M059J (cell line): ENCODE measurements at places on chromosomes 6 and 20.
A peak's percentile ranks its signal among the peaks of the same experiment; 100 is the strongest.

DNA sequence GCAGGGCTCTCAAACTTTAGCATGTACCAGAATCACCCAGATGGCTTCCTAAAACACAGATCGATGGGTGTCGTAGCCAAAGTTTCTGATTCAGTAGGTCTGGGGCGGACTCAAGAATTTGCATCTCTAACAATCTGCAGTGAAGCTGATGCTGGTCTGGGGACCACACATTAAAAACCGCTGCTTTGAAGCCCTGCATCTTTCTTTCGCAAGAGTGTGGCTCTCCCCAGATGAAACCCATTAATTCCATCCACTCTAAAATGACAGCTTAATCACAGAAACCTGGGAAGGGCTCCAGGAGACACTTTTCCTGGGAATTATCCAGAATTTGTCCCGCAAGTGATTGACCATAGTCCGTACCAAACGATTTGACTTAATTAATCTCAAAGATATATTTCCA is 319.8 kb upstream of the PLCB4 start:
- peak; percentile 40 for DNase-seq

- DNase-seq = peak; percentile 43
Measured at GRCh38 chr6:140548366-140548765, 1173.9 kb upstream of the CITED2 start.

DNA sequence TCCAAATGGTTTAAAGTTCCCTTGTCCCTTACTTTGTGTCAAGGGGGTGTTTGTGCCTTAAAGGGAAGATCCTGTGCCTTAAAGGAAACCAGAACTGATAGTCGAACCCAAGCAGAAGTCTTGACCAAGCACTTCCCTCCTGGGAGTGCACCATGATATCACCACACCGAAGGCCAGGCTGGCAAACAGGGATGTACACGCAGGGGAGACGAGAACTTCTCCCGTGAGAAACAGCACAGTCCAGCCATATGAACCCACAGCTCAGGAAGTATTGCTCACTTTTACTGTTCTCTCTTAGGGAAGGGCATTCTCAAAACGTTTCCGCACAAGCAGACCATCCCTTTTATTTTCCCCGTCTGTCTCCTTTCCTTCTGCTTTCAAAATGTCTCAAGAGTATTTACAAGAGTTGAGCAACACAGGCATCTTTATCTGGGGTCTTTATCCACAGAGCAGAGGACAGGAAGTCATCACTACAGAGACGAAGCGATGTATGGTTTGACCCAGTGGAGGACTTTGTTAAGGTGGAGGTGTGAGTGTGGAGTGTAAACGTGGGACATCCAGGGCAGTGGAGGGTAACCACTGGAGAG is 12.8 kb upstream of the SERPINB1 start:
- no peak for DNase-seq

DNA sequence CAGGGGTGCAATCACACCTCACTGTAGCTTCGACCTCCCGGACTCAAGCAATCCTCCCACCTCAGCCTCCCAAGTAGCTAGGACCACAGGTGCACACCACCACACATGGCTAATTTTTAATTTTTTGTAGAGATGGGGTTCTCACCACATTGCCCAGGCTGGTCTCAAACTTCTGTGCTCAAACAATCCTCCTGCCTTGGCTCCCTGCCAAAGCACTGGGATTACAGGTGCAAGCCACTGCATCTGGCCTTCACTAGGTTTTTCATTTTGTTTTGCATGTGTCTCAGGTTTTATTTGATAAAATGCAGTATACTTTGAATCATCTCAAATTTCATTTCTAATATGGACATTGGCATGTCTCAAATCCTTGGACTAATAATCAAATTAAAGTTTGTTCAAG is 98.7 kb downstream of the SLC16A10 start:
- DNase-seq = no peak

- peak; percentile 10 for DNase-seq
Measured at GRCh38 chr6:123965894-123966293, 162.2 kb downstream of the NKAIN2 start.

DNA sequence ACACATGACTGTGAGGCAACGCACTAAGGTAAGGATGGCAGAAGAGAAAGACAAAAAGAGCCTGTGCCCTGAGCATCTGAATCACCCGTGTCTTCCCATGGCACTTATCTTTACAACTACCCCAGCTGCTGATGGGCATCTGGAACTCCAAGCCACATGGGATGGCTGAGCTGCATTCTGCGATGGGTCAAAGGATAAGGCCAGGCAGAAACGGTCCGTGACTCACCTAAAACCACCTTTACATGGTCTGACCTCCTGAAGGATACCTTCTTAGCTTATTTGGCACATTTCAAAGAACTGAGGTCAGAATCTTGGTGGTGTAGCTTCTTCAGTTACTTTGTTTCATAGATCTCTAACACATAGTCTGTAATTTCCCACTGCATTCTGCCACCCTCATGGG is 99.7 kb downstream of the DNAH8 start:
- DNase-seq = no peak

DNA sequence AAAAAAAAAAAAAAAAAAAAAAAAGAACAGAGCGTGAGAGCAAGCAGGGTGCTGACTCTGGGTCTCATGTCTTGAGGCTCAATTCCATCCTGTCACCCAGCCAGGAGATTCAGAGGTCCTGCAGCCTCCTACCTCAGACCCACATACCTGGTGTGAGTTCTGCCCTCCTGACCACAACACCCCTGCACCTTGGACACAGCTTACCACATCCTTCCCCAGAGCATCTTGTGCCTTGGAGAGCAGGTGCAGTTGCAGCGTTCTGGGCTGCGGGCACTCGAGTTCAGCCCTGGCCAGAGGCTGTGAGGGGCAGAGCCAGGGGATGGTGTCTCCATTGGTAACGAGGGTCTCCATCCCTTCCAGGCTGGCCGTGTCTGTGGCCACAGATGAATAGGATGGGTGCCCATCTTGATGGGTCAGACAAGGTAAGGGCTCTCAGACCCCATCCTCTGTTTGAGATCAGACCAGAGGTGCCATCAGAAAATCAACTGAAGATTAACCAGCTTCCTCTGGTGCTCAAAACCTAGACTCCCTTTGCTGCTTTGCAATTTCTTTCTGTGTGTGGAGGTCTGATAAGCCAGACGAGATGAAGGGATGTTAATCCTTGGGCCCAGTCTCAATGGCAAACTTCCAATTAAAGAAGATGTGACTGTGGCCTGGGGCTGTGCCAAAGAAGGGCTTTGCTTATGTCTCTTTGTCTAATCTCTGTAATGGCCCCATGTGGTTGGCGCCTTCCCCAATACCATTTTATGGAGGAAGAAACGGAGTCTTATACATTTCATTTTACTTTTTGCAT is 14.7 kb upstream of the ZNF831 start:
- DNase-seq = no peak

DNA sequence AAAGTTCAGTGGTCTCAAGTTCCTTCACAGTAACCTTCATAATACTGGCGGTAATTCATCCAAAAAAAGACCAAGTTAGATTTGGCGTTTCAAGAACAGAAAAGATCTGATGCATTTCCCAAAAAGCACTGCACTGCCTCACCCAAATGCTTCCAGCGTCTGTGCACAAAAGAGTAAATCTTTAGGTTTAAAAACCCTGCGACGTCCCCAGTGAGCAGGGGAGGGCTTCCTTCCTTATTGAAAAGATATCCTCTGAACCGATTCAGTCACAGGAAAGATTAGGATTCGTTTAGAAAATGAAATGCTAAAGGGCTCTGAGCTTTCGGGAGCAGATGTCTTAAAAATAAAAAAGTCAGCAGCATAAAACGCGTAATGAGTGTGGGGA is 654 bp downstream of the TBC1D7 start:
- DNase-seq = no peak

GRCh38 chr6:118529756-118530155 is 18.3 kb upstream of the PLN start:
- DNase-seq = no peak

- peak; percentile 29 for DNase-seq
Measured at GRCh38 chr6:160260803-160261450, 2.3 kb upstream of the SLC22A2 start.

DNA sequence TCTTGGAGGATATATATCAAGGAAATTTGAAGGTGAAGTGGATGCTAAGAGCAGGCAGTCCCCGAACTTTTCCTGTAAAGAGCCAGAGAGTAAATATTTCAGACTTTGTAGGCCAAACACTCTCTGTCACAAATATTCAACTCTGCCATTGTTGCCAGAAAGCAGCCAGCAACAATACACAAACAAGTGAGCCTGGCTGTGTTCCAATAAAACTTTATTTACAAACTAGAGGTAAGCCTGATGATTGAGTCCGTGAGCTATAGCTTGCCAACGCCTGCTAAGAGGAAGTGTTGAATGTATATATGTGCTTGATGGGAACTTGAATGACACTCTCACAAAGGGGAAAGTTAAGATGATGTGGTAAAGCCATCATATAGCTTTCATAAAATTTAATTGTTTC is 166.0 kb upstream of the PLN start:
- DNase-seq = no peak
